ENCODE measurements at places on chromosomes 5 and 9.
A peak's percentile ranks its signal among the peaks of the same experiment; 100 is the strongest.

DNA sequence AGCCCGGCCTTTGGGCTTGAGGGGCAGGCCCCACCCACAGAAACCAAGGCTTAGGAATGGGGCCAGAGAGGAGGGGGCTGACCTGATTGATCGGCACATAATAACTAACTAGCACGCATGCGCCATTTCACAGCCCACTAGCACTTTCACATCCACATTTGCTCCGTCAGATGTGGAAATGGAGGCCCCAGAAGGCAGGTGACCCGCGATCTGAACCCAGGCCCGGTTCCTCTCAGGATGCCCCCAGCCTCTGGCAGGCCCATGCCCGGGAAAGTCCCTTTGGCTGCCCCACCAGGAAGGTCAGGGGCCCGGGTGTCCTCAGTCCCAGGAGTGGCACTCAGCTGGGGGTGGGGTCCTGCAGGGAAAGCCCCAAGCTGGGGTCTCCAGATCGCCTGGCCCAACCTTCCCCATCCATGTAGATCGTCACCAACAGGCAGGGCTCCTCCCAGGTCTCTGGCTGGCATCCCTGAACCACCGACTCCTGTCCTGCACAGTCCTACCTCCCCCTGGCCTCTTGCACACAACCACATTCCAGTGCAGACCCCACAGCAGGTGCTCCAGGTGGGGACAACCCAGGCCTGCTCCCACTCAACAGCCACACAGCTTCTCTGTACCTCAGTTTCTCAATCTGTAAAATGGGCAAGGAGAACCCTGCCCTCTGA is 46.7 kb downstream of the VAV2 start:
- no peak for DNase-seq

DNA sequence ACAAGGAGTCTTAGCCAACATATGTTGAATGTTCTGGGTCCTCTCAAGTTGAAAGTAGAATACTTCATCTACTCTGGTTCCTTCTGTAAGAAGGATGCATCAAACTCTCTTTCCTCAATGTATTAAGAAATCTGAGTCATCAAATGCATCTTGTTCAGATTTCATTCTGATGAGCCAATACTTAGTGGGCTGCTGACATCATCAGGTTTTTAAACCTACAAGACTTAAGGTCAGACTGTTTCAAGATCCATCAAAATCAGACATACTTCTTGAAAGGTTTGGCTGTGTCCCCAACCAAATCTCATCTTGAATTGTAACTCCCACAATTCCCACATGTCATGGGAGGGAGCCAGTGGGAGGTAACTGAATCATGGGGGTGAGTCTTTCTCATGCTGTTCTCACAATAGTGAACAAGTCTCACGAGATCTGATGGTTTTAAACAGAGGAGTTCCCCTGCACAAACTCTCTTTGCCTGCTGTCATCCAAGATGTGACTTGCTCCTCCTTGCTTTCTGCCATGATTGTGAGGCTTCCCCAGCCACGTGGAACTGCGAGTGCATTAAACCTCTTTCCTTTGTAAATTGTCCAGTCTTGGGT is 168.8 kb downstream of the RAPGEF6 start:
- DNase-seq, result no peak

GRCh38 chr5:161314033-161314432 is 232.5 kb downstream of the GABRB2 start:
- DNase-seq, result no peak

- no peak for DNase-seq
Observed at GRCh38 chr5:148855249-148856008, 29.0 kb downstream of the ADRB2 start.

GRCh38 chr9:117400171-117400570 is 14.7 kb downstream of the ASTN2 start:
- DNase-seq, result no peak

DNA sequence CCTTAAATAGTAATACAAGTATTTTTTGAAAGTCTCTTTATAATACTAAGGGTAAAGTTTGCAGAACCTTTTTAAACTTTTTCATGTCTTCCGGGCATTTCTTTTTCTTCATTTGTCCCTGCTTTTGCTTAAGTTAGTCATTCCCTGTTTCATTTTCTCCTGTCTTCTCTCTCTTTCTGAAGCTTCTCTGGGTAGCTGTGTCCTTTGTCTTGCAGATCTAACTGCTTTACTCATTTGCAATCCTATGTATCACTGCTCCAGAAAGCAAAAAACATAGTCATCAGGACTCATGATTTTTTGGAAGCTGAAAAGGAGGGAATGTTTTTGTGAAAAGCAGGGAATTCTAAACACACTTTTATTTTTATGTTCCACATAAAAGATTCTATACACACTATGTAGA is 301.7 kb downstream of the MRPS30 start:
- DNase-seq, result no peak

- DNase-seq, result peak; percentile 38
Observed at GRCh38 chr9:130713286-130713960, 19.8 kb downstream of the EXOSC2 start.

- no peak for DNase-seq
Observed at GRCh38 chr9:126521089-126521488, 92.6 kb upstream of the LMX1B start.

Data from thymus (tissue), 14 donors.